ENCODE measurements at places on chromosomes 12 and 14. TPM values are rescaled to one million over a fixed set of nuclear protein-coding genes. Genes with fewer than 3 reads are reported as not detected.

DNA sequence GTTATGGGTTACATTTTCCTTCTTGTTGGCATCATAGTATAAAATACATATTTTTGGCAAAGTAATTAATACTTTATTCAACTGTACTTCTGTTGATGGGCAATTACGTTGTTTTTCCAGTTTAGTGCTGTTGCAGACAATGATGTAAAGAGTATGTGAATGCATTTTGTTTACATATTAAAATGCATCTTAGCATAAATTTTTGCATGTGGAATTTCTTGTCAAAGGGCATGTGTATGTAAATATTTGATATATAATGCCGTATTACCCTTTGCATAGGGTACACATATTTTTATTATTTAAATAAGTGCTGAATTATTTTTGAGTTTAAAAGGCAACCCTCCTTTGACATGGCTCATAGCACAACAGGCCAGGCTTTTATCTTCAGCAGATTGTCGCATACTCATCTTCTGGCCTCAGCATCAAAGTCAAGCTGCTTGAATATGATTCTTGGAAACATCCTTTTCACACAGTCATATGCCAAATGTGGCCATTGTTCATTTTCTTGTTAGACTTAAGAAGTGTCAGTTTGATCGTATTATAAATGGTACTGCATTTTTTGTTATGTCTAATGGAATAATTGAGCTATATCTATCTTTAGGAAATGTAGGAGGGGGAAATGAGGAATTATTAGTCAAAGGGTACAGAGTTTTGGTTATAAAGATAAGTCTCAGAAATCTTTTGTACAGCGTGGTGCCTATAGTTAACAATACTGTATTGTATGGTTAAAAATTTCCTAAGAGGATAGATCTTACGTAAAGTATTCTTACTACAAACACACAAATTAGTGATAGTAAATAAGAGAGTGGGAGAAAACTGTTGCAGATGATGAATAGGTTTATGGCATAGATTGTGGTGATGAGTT, 138.5 kb downstream of the FUT8 start:
- no peak for DNase-seq

DNA sequence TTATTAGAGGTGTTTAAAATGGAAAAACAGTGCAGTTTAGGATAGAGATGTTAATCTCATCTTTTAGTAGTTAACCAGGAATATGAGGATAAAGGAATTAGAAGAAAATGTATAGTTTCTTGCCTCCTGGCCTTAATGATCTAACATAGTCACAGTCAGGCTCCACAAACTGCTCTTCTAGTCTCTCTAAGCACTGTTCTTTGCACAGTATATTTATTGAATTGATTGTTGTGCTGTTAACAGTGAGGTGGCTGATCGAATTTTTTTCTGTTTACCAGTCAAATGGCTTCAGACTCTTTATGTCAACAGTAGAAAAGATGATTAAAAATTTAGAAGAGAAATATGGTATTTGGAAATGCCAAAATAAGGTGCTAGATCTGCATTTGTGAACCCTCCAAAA, 37.8 kb downstream of the ATF7IP start:
- DNase-seq, result no peak

GRCh38 chr12:78009031-78009430, 178.3 kb downstream of the NAV3 start:
- no peak for DNase-seq

- DNase-seq, result no peak
Observed at GRCh38 chr14:102923201-102923924, 900 bp downstream of the AMN start.

Gene PCNX1
- total RNA-seq, result 69.4 TPM

Gene TAS2R13
- 1.7 TPM for total RNA-seq

Gene NRIP2
- total RNA-seq, result 0.17 TPM

Data from fibroblast of lung (primary cell).